ENCODE measurements at places on chromosomes 7 and 10.

- peak; percentile 6 for DNase-seq
Measured at GRCh38 chr10:94066411-94066810, 72.7 kb downstream of the PLCE1 start.

GRCh38 chr10:59793919-59794318 lies 40.7 kb upstream of the MRLN start:
- peak; percentile 13 for DNase-seq

GRCh38 chr7:158316466-158317031 lies 271.1 kb downstream of the PTPRN2 start:
- no peak for DNase-seq

- no peak for DNase-seq
Measured at GRCh38 chr10:586716-587115, 102.8 kb downstream of the DIP2C start.

GRCh38 chr7:16114071-16114470 lies 307.3 kb downstream of the CRPPA start:
- no peak for DNase-seq

DNA sequence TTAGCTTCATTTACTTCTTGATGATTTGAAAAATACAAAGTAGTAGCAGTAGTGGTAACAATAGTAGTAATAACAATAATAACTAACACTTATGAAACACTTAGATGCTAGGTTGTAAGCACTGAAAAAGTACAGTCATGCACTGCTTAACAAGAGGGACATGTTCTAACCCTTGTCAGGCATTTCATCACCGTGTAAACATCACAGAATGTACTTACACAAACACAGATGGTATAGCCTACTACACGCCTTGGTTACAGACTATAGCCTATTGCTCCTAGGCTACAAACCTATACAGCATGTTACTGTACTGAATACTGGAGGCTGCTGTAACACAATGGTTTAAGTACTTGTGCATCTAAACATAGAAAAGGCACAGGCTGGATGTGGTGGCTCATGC lies 60.6 kb downstream of the PUS7 start:
- DNase-seq: peak; percentile 62

- no peak for DNase-seq
Measured at GRCh38 chr7:154855366-154855765, 147.6 kb downstream of the PAXIP1 start.

DNA sequence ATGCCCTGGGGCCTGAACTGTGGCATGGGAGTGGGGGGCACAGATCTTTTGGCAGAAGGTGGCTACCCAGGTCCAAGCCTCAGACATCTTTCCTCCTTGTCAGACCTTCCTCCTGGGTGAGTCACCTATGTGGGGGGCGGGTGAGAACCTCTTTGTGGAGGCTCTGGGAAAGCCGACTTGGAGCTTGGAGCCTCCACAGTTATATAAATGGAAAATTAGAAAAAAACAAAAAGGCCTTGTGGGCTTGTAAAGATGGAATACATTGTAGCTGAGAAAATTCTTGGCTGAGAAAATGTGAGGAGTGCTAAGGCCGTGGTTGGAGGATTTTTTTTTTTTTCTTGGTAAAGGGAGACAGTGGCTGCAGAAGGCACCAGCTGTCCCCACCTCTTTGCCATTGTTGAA lies 292.5 kb downstream of the CCDC3 start:
- DNase-seq: peak; percentile 60

DNA sequence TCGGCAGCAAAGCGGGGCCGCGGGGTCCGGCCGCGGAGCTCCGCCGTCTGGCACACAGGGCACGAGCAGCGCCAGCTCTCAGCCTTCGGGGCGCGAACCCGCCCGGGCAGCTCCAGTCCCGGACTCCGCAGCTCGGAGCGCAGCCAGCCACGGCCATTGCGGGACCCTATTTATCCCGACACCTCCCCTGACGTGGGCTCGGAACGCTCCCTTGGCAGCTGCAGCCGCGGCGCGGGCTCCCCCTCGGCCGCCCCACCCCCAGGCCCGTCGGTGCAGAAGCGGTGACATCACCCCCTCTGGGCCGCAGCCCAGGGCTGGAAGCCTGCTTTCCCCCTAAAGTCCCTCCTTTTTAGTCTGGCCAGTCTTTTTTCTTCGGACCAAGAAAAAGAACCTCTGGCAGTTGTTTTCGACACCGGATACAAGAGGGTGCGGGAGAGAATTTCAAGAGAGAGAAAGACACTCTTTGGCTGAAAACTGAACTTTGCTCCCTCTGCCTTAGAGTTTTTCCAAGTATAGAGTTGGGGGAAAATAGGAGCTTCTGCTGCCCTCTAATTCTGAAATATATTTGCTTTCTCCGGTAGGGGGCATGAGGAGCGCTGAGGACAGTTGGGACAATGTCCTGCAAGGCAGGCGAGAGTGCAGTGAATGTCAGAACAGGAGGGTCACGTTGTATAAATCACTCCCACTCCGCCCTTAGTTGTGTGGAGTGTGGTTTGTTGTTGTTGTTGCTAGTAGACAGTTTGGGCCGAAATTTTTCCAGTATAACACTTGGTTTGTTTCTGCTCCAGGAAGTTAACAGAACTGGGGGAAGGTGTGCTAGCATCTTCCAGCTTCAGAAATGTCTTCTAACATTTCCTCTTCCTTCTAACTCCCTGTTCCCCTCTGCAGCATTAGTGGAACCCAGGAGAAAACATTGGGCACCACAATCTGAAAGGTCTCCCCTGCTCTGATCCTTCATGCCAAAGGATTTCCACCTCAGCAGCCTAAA lies at the start of gene SFRP4:
TSS of gene SFRP4 (minus strand) at position 145 of the 988 bp plus-strand sequence. CDS start 280 bp downstream, outside the sequence.
- peak; percentile 86 for DNase-seq

DNA sequence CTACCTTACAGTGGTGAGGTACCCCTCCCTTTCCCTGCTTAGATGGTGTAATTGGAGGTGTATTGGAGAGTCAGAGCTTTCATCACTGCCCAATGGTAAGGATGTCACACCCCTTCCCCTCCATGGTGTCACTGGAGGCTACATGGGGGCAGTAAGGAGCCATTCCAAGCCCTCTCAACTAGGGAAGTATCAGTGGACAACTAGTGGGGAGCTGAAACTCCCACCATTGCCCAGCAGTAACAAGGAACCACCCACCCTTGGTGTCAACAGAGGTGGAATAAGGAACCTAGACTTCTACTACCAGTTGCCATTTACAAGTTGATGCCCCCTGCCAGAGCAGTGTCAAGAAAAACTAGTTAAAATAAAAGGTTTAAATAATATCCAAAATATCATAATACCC lies 2.8 kb upstream of the HIBADH start:
- DNase-seq: no peak

DNA sequence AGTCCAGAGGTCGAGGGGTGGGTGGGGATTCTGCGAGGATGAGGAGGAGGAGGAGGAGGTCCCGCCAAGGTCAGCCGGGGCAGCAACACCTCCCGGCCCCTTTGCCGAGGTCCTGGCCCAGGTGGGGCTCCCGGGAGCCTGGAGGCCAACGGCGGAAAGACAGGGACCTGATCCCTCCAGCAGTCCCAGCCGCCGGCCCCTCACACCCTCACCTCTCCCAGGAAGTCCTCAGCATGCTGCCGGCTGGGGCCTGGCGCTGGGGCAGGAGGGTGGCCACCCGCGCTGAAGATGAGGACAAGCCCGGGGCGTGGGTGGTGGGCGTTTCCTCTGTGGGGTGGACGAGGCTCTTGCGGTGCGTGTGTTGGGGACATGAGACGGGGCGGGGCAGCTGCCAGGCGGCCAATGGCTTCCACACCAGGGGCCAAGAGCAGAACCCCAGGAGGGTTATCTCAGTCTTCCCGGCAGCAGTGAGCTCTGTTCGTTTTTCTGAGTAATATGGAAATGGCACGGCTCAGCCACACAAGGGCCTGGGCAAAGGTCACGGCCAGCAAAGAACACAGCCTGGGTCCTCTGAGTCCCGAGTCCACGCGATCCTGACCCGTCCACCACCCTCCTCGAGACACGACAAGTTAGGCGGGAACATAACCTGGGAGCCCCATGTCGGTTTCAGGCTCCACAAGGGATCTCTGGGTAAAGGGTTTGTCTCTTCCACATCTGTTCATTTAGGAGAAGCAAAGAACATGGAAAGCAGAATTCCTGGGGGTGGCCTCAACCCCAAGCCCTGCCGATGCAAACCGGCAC lies 82.9 kb upstream of the PDGFA start:
- DNase-seq: no peak

GRCh38 chr7:1404898-1405548 lies 54.2 kb downstream of the MICALL2 start:
- DNase-seq: peak; percentile 33

GRCh38 chr7:3326246-3326645 lies 25.2 kb downstream of the SDK1 start:
- DNase-seq: peak; percentile 59

DNA sequence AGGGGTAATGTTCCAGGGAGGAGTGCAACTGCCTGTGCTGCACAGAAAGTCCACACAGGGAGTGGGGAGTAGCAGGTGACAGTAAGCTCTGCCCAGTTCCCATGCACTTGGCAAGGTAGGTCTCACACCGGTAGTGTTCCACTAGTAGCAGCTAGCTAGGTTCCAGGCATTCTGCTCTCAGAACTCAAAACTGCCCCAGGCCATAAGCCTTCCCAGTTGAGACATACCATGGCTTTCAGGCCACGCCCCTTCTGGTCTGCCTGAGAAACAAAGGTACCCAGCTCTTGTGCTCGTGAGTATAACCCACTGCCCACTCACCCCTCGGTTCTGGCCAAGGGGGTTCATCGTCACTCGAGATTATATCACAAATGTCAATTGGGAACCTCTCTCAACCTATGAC lies 12.6 kb downstream of the CASP7 start:
- DNase-seq: no peak

- DNase-seq: no peak
Measured at GRCh38 chr10:26335574-26336093, 102.5 kb upstream of the APBB1IP start.

DNA sequence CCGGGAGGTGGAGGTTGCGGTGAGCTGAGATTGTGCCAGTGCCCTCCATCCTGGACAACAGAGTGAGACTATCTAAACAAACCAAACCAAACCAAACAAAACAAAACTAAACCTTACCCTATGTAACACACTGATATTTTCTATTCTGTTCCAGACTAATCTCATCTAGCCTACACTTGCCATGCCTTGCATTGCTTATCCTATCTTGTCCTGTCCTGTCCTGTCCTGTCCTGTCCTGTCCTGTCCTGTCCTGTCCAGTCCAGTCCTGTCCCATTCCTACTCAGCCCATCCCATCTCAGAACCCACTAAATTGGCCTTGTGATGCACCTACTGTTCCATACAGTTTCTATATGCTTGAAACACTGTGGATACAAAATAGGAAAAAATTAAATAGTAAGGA lies 64.7 kb upstream of the HDAC9 start:
- no peak for DNase-seq

- no peak for DNase-seq
Measured at GRCh38 chr10:69279110-69279509, 814 bp downstream of the HK1 start.

DNA sequence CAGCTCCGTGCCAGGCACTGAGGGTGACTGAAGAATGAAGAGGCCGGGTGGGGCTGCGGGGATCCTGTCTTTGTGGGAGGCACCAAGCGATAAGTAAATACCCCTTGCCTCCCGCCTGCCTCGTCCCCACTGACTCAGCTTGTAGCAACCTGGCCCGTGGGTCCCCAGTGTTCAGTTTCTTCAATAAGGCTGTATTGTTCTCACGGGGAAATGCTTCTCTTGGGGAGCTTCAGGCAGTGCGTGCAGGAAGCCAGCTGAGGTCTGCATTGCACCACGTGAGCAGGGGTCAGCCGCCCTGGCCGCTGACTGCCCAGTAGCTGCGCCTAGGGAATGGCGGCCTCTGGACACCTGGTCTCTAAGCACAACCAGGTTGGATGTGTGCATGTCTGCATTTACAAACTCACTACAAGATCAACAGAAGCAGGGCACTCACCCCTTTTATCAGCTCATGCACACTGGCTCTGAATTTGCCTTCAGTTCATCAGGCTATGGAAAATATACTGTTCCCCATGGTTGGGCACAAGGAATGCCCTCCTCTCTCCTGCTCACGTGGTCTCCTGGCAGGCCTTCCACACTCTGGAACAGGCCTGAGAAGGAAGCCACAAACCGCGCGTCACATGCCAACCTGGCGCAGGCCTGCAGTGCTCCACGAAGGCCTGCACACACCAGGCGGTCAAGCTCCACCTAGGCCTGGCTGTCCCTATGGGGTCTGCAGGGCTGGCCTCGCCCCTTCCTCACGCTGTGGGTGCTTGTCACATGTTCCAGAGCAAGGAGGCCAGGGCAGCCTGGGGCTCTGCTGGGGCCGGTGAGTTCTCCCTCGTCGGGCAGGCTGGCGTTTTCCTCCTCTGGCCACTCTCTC lies 135.7 kb upstream of the RNF32 start:
- DNase-seq: no peak

- peak; percentile 81 for DNase-seq
Measured at GRCh38 chr7:129644634-129645230, 33.2 kb downstream of the NRF1 start.

- peak; percentile 73 for DNase-seq
Measured at GRCh38 chr10:71727738-71728737, 8.5 kb upstream of the C10orf105 start.

DNA sequence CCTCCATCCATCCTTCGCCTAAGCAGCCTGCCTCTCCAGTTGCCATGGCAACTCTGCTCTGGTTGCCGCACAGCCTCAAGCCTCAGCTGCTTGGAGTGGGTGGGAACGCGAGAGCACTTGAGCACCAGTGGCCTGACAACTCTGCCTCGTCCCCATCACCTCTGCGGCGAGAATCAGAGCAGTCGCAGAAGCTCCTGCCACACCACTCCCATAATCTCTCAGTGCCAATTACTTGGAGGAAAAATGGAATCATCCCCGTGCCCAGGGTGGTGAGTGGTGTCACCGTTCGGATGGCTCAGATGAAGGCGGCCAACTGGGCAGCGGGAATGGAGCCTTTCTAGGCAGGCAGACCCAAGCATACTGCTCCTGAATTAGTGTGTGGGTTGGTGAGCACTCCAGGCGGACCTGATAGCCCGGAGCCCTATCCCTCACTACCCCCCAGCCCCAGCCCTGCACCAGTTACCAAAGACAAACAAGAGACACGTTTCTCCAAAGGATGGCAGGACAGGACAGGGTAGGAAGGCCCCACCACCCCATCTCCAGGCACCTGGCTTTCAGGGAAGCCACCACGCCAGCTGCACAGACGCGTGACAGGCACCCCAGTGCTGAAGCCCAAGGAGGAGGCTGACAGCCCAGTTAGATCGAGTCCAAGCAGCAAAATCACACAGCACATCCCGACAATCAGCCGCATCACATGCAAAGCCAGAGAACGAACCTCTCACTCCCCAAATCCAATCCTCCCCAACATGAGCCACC lies 335.4 kb downstream of the PTPRN2 start:
- DNase-seq: no peak

- DNase-seq: no peak
Measured at GRCh38 chr10:14684354-14684753, 90.3 kb downstream of the FAM107B start.

DNA sequence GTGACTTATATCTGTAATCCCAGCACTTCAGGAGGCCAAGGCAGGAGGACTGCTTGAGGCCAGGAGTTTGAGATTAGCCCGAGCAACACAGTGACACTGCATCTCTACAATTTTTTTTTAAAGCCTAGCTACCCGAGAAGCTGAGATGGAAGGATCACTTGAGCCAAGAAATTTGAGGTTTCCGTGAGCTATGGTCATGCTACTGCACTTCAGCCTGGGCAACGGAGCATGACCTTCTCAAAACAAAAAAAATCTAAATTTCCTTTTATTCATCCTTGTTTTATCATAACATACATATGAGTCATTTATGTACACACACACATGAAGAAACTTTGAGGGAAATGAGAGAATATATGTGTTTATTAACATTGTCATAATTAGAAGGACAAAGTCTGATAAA lies 277.5 kb upstream of the MAGI2 start:
- peak; percentile 79 for DNase-seq

GRCh38 chr10:49831352-49832035 lies 69.4 kb upstream of the OGDHL start:
- no peak for DNase-seq

Measured in DMS53 (cell line).